ENCODE measurements at places on chromosomes 1 and 21. TPM values are rescaled to one million over a fixed set of nuclear protein-coding genes. Genes with fewer than 3 reads are reported as not detected.

DNA sequence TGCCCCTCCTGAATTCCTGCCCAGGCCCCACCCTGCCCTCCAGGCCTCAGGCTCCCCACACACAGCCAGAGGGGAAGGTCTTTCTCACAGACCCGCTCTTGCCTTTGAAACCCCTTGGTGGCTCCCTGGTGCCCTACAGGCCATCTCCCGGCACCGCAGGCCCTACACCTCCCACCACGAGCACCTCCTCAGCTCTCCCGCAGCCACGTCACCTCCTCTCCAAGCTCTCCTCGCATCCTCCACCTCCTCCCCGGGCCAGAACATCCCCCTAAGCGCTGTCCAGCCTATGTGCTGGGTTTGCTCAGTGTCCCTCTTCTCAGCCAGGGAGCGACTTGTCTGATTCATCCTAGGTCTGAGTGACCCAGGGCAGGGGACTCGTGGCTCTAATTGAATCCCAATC, 66.4 kb downstream of the DMRTB1 start:
- no peak for DNase-seq

DNA sequence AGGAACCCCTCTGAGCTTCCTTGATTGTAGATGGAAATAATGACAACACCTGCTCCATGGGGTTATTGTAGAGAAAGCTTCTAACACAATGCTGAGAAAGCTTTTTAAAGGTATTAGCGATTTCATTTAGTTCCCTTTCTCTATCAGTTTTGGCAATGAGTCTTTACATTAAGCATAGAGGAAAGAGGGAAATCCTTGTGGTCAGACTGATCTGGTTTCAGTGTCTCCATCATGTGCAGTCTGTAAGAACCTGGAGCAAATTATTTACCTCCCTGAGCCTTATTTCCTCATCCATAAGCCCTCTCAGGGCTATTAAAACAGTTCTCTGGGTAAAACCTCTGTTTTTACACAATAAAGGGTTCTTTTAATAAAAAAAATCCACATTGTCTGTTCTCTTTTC, 87.5 kb downstream of the FGGY start:
- no peak for DNase-seq

DNA sequence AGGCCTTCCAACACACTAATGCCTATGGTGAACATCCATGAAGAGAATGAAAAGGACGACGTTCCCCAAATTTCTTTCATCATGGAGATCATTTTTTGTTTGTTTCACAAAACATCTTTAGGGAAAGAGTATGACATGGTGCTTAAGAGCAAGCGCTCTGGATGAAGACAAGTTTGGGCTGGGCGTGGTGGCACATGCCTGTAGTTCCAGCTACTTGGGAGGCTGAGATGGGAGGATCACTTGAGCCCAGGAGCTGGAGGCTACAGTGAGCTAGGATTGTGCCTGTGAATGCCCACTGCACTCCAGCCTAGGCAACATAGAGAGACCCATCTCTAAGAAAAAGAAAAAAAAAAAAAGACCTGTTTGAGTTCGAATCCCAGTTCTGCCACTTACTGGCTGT, 253.1 kb downstream of the PTPRU start:
- DNase-seq, result no peak

- DNase-seq, result no peak
These were observed 71.1 kb upstream of the F3 start for GRCh38 chr1:94612525-94613204.

DNA sequence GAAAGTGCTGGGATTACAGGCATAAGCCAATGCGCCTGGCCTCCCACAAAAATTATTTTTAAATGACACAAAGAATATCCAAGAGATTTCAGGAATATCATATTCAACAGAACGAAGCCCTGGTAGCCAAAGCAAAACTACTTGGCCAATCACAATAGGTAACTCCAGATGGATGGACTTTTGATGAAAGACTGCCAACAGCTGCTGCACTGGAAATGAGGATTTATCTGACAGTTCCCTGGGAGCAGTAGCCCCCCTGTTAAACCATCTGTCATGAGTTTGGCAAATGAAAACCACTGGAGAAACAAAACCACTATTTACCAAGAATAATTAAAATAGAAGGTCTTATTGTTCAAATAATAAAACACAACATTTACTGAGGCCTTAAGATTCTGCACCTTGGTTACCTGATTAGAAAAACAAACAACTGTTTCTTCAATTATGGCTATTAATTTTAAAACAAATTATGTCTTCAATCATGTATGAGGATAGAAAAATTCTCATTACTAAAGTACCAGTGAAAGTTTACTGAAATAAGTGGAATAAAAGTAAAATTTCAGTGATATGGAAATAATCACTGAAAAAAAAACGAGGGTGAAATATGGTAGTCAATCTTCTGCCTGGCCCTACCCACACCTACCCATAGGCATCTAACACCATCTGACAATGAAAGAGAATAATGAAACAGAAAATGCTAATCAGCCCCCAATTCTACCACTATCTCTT, 34.3 kb upstream of the PSMG1 start:
- DNase-seq, result no peak

- no peak for DNase-seq
These were observed 146.6 kb downstream of the KCNJ6 start for GRCh38 chr21:37769656-37770055.

GRCh38 chr1:8687538-8687937, 129.9 kb downstream of the RERE start:
- no peak for DNase-seq

DNA sequence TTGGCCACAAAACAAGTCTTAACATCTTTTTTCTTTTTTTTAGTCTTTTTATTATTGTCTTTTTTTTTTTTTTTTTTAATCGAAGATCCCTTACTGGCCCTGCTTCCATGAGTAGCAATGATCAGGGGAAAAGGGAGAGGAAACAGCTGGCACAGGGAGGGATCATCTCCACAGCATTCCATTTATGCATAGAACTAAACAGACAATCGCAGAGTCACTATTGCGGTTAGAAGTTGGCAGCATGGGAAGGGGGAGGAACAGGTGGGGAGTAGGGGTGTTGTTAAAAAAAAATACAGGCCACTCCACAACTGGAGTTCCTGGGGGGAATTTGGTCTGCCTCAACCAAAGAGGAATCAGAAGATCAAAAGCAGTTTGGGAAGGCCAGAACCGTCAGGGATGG, 55.4 kb downstream of the C1orf185 start:
- DNase-seq, result no peak

GRCh38 chr21:45301521-45302081, 13.9 kb upstream of the POFUT2 start:
- no peak for DNase-seq

GRCh38 chr1:29706936-29707335, 470.6 kb downstream of the PTPRU start:
- no peak for DNase-seq

- DNase-seq, result no peak
These were observed 157.3 kb downstream of the KCNJ6 start for GRCh38 chr21:37758982-37759381.

GRCh38 chr1:178494569-178494971, 2.2 kb downstream of the CLEC20A start:
- no peak for DNase-seq

CYB561D1 gene
- total RNA-seq, result 18.5 TPM

TMCO4 gene
- 31.1 TPM for total RNA-seq

GPR61 gene
- 0.29 TPM for total RNA-seq

CA6 gene
- not detected for total RNA-seq

SCCPDH gene
- 38.1 TPM for total RNA-seq

AMY2A gene
- 0.98 TPM for total RNA-seq

ITGB3BP gene
- 27.3 TPM for total RNA-seq

Measured in mucosa of gallbladder (tissue), 1 donor.